Transverse colon (tissue), 4 donors: ENCODE measurements at places on chromosomes 7 and 10. TPM values are rescaled to one million over a fixed set of nuclear protein-coding genes. Genes with fewer than 3 reads are reported as not detected.

Gene SSC4D
- not detected for total RNA-seq

Gene SLC26A5
- total RNA-seq = 6.0 TPM

Gene PRKG1
- total RNA-seq = 30.6 TPM

Gene DNA2
- 6.7 TPM for total RNA-seq

Gene STEAP4
- 3.8 TPM for total RNA-seq

Gene NRP1
- 15.4 TPM for total RNA-seq

Gene CALML3
- not detected for total RNA-seq

Gene ACSM6
- total RNA-seq = not detected

Gene GDF2
- total RNA-seq = not detected

Gene PLEKHS1
- total RNA-seq = 10.1 TPM

Gene ABCC2
- total RNA-seq = 2.7 TPM

Gene CLDN15
- total RNA-seq = 41.8 TPM

Gene PNLIPRP2
- not detected for total RNA-seq

Gene SPDYE5
- total RNA-seq = not detected

Gene FBXO24
- 0.79 TPM for total RNA-seq

Gene FAM237B
- not detected for total RNA-seq

Gene ABCA13
- 0.96 TPM for total RNA-seq

Gene TTYH3
- 43.6 TPM for total RNA-seq

Gene KEL
- total RNA-seq = not detected

Gene MGAM2
- total RNA-seq = 84.5 TPM

Gene EPDR1
- 33.5 TPM for total RNA-seq

Gene NKX1-2
- not detected for total RNA-seq

Gene TDRD1
- not detected for total RNA-seq

Gene TRIM50
- total RNA-seq = not detected

Gene ANKRD7
- not detected for total RNA-seq

Gene BZW2
- total RNA-seq = 75.4 TPM

Gene KCP
- total RNA-seq = 0.75 TPM

Gene NEBL
- 12.3 TPM for total RNA-seq
